ENCODE measurements at places on chromosomes 7 and 10.

- no peak for DNase-seq
Measured at GRCh38 chr7:17946591-17946990, 6.3 kb upstream of the SNX13 start.

- no peak for DNase-seq
Measured at GRCh38 chr7:75875113-75876080, 3.4 kb upstream of the RHBDD2 start.

DNA sequence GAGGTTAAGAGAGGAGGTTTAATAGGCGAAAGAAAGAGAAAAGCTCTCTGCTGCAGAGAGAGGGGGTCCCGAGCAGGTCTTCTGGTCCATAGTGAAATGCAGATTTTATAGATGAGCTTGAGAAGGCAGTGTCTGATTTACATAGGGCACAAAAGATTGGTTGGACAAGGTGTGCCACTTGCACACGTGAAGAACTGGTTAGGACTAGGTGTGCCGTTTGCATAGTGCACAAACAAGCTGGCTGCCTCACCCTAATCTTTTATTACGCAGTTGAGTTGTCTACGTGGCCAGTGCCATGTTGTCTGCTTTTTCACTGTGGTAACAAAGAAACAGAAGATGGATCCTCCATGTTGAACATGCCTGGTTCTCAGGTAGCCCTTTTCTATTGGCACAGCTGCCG lies 82.6 kb downstream of the AMPH start:
- no peak for DNase-seq

GRCh38 chr10:128526791-128527375 lies 400.7 kb upstream of the MKI67 start:
- no peak for DNase-seq

DNA sequence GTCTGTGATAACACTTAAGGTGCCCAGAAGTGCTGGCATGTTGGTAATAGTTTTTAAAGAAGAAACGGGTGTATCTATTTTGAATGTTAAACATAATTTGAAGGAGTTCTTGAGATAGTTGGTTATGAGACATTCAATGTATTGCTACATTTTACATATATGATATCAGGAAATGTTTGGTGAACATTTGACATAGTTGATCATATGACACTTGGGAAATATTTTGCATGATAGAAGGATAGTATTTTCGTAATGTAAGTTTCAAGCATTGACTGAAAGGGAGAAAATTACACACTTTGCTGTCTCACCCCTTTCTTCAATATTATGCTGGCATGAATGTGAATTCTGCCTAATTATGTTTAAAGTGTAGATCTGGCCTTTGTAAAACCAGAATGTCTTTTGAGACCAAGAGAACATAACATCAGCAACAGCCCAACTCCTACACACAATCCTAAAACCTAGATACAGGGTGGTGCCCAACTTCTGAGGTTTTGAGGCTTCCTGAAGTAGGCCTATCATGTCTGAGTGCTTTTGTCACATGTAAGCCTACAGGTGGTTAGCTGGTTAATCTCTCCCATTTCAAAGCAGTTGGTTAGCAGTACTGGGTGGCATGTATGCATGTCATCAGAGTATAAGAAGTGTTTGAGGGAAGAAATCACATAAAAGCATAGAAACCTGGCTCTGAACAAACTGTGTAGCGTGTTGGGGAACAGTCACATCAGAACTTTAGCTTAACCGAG lies 2.1 kb downstream of the ADD3 start:
- no peak for DNase-seq

- DNase-seq = no peak
Measured at GRCh38 chr10:88110355-88110754, 246.9 kb downstream of the PTEN start.

DNA sequence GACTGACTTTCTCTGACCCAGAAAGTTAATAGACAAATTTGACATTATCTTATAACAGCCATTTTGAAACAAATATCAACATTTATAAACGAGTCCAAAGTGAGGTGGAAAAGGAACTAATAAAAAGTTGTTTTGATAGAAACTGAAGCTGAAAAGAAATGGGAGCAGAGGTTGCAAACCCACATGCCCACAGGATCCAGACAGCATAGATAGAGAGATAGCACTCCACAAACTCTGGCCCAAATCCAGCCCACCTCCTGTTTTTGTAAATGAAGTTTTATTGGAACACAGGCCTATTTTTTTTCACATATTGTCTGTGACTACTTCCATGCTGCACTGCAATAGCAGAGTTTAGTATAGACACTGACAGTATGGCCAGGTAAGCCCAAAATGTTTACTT lies 171.9 kb downstream of the PRKG1 start:
- DNase-seq = no peak

GRCh38 chr7:51075681-51076580 lies 240.7 kb downstream of the COBL start:
- no peak for DNase-seq

DNA sequence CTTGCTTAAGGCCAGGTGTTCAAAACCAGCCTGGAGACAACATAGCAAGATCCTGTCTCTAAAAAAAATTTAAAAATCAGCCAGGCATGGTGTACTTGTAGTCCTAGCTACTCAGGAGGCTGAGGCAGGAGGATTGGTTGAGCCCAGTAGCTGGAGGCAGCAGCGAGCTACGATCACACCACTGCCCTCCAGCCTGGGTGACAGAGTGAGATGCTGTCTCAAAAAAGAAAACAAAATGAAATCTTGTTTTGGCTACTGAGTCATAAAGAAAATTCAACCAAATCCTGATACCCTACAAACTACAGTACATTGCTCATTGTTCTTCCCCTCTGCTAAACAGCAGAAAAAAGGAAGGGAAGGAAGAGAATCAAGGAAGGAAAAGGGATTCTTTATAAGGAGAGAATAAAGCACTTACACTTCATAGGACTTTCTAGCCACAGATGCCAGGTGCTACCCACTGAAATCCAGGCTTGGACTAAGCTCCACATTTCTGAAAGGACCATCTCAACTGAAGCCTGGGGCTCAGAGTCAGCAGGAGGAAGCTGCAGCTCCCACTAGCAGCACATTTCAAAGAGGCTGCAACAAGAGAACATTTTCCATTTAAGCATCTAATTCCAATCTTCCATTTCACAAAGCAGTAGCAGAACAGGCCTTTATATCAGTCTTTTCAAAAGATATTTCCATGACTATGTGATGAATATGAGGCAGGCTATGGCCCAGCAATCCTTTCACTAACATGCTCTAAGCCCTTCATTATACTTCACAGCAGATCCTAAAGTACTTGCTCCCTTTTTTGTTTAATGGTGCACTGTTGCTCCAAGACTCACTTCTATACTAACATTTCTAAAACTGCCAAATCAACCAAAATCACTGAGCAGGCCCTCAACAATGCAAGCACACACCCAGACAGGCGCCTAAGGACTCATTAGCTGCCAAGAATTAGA lies 13.5 kb downstream of the TNPO3 start:
- no peak for DNase-seq

- DNase-seq = no peak
Measured at GRCh38 chr7:1029637-1030443, 14.5 kb upstream of the GPR146 start.

- no peak for DNase-seq
Measured at GRCh38 chr7:21497072-21497471, 45.8 kb upstream of the DNAH11 start.

- DNase-seq = no peak
Measured at GRCh38 chr10:21953585-21954057, 49.9 kb downstream of the DNAJC1 start.

GRCh38 chr10:116296291-116296721 lies 23.3 kb upstream of the GFRA1 start:
- DNase-seq = no peak

GRCh38 chr10:33800545-33800944 lies 466.1 kb upstream of the NRP1 start:
- DNase-seq = no peak

DNA sequence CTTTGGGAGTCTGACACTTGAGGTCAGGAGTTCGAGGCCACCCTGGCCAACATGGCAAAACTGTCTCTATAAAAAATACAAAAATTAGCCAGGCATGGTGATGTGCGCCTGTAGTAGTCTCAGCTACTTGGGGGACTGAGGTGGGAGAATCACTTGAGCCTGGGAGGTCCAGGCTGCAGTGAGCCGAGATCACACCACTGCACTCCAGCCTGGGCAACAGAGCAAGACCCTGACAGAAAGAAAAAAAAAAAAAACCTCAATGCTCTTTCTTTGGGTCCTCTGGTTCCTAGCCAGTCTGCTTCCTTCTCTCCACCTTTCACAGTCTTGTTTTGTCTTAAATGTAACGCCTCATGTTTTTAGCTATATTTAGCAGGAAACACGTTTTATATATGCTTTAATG lies 9.4 kb downstream of the OGDH start:
- DNase-seq = no peak

DNA sequence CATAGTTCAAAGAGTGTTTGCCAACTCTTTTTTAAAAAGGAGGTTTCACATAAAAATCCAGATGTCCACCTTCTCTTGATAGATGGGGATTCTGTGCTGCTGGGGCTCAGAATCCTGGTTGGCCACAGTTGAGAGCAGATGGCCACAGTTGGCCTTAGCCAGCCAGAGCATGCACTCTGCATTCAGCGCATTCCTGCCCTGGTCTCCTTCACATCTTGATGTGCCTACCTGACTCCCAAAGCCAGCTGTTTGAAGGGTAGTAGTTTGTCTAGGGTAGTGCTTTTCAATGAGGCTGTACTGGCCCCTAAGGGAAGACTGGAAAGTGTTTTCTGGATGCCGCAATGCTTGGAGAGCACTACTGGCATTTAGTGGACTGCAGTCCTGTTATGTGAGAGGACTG lies 208.1 kb upstream of the HDAC9 start:
- DNase-seq = no peak

DNA sequence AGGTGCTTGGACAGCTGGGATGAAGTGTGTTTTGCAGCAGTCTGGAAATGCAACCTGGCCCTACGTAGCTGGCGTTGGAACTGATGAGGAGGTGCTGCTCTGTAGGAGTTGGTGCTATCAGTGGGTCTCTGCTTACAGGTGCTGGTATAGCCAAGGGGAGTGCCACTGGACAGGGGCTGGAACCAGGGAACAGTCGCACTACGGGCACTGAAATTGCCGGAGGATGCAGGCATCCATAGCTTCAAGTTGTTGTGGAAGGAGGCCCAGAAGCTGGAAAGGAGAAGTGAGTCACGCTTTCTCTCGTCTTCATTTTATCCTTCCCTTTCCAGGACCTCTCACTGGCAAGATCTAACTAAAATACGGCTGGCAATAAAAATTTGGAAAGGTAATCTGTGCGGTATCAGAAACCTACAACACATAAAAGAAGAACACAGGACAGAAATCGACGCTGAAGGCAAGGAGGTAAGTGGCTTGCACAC lies 25.8 kb downstream of the MACC1 start:
- DNase-seq = no peak

GRCh38 chr7:116583653-116584052 lies 58.8 kb downstream of the CAV1 start:
- no peak for DNase-seq

DNA sequence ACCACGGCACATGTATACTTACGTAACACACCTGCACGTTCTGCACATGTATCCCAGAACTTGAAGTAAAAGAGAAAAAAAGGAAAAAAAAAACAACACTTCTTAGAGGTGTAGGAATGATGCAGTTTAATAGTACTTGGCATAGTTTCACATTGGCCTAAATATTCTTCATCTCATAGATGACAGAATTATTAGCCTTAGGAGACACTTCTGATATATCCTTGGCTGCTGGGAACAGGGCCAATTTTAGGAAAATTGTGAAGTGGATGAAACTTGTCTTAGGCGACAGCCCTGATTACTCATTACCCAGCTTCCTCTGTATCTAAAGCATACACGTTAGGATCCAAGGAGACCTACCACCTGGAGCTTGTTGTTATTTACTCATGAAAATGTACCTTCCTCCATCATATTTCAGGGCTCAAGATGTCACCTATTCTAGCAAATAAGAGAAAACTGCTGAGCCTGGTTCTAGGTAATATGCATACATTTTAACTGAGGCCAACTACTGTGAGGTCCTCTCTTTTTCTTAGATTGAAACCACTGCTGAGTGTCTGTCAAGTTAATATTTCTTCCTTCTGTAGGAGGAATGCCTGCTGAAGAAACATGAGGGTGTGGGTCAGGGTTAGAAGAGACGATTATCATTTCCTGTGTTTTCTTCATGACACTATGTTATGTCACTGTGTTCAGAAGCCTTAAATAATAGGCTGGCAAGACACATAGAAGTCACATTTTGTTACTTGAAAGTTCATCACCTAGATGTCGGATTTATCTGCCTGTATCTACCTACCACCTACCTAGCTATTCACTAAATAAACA lies 44.3 kb downstream of the CPED1 start:
- DNase-seq = no peak

- DNase-seq = peak; percentile 53
Measured at GRCh38 chr10:22320591-22321155, at the start of gene BMI1. Gene BMI1 (plus strand): TSS chr10:22321099. CDS start chr10:22326450, 5,351 bp downstream.

DNA sequence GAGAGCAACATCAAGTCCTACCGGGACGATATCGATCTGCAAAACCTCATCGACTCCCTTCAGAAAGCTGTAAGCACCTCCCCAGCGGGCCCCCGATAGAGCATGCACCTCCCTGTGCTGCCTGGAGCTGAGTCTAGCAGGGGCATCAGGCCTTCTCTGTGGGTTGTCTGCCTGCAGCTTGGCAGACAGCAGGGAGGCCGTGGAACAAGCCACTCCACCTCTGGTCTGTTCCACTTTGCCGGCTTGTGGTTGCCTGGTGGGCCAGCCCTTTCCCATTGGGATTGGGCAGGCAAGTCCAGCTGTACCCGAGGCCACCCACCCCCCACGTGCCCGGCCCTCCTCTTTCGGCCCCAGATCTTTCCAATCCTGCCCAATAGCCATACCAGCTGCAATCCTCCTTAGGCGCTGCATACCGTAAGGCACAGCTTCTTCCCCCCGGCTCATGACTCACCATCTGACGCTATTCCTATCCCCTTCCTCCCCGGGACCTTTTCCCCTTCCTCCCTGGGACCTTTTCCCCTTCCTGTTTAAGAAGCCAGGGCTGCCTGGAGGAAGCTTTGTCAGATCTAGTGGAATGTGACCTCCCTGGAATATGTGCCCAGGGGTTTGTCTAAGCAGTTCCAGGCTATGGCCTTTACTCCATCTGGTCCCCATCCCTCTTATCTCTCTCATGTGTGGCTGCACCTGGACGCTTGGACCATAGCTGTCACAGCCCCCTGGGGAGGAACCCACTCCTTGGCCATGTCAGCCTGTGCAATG lies 28.1 kb upstream of the SH2D4B start:
- no peak for DNase-seq

GRCh38 chr7:95556777-95557176 lies 39.5 kb downstream of the PDK4 start:
- no peak for DNase-seq

DNA sequence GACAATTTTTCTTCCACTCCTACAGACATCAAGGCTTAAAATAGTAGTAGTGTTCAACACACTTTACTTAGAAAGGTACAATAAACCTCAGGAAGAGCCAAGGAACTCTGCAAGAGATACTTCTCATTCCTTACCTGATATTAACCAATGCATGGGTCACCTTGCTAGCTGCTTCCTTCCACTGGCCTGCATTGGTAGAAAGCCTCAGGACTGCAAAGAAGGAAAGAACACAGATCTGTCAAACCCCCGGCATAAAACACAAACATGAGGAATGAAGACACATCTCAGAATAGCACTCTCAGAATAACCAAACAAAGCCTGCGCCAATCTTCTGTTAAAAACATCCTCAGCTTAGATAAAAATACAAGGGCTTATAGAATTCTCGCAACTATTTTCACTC lies 96.1 kb upstream of the KCNIP2 start:
- DNase-seq = no peak

- no peak for DNase-seq
Measured at GRCh38 chr7:28389504-28390395, 22.6 kb upstream of the CREB5 start.
